Stimulated activated CD8-positive, alpha-beta memory T cell treated with anti-CD3 and anti-CD28 coated beads, Interleukin-7, amount 100 ng/mL, for 1 hour (primary cell): ENCODE measurements at places on chromosomes 3 and 15.

GRCh38 chr3:177894081-177894728 is 642.0 kb upstream of the KCNMB2 start:
- no peak for DNase-seq

DNA sequence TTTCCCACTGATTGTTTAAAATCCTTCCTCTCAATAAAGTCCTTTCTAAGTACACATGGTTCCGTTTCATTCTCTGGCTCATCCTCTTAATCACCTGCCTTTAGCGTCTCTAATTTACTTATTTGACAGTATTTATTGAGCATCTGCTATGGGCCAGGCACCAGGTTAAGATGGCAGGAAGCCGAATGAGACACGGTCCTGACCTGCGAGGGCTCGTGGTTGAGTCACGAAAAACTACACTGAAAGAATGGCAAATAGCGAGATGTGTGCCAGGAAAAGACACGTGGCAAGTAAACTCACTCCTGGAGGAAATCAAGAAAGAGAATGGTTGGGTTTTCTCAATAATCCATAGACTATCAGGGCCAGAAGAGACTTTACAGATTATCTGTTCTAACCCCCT is 60.9 kb downstream of the HES1 start:
- DNase-seq = no peak

DNA sequence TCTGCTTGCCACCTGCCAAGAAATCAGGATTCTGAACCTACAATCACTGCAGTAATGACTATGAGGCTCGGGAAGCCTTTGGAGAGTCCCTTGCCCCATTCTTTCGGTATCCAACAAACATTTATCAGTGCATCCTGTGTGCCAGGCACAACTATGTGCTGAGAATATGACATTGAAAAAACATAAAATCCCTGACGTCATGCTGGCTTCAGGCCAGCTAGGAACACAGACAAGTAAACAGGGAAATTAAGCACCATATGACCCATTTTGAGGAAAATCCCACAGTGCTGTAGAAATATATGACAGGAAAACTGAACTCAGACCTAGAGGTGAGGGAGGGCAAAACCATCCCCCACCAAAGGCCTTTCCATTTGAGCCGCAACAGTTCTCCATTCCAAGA is 34.1 kb upstream of the DET1 start:
- no peak for DNase-seq

DNA sequence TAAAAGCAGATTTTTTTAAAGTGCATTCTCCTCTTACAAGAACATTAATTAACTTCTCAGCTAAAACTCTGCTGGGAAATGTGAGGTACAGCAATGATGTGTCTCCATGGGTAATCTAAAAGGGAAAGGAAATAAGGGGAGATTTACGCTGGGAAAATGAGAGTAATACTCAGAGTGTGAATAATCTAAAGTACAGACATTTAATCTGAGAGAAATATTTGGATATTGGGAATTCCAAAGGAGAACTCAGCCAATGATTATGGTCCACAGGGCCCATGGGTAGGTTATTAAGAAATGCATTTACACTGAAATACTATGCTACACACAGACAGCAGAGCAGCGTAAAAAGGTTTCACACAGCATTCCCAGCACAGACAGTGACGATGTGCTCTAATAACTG is 229.9 kb downstream of the MAGI1 start:
- no peak for DNase-seq

DNA sequence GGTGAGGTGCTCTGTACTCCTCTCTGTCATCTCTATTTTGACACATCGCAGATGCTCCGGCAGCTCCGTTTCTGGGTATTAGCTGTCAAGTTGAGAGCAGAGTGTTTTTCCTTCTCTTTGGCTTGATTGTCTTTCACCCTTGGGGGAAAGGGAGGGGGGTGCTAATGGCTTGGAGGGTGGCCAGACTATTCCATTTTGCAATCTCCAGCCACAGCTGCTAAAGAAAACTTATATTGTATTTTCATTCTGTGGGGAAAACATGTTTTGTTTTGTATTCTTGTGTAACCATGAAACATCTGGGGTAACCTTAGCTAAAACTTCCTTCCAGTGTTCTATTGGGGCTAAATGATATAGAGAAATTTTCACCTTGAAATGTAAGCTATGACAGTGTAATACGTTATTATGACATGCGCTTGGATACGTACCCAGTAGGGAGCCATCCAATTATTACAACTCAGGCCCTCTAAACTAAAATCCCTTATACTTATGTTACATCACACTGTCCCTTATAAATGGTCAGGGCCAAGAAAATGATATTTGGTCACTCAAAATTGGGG is 14.0 kb upstream of the LARP6 start:
- no peak for DNase-seq

DNA sequence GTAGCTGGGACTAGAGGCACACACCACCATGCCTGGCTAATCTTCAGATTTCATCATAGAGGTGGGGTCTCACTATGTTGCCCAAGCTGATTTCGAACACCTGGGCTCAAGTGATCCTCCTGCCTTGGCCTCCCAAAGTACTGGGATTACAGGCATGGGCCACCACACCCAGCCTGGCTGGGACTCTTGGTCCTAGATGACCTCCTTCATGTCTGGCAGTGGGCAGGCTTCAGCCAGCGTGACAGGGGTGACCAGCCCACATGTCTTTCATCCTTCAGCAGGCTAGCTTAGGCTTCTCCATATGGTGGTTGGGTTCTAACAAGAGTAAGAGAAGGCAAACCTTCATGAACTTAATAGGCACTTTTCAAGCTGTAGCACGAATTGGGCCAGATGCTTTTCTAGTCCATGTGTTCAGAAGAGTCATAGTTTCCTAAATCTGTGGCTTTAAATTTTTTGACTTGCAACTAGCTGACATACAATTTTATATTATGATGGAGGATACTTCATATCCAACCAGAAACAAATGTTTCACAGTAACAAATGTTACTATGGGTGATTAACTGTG is 7.6 kb downstream of the GPD1L start:
- DNase-seq = no peak

DNA sequence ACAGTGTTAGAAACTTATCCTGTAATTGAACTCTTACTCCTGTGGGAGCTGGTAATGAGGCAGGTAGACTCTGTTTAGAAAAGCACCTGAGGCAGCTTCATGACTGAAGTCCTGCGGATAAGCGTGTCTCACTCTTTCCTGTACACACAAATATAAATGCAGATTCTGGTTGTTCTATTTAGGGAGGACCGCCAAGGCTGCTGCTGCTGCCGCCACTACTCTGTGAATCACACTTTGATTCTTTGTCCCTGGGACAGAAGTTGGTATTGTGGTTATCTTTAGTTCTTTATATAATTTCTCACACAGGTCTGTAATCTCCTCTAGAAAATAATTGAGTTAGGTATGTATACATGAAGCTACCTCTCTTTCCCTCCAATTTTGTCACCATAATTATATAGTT is 3.6 kb downstream of the LSAMP start:
- DNase-seq = no peak

DNA sequence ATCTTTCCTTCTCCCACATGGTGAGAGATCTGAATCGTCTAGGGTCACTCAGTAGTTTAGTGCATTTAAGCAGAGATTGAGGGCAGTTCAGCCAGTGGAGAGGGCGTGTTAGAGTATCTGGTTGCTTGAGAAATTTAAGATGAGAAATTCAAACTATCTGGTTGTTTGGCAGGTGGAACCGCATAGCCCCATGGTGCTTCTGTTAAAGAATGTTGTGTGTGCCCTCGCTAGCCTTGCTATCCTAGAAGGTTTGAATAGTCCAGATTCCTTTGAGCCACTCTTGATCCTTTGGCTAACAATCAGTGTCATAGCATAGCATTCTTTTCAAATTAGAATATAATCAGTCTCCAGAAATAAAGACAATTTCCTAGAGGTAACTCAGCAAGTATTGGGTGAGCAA is 32.1 kb downstream of the ABHD17C start:
- DNase-seq = no peak

GRCh38 chr3:51198477-51198876 is 186.6 kb upstream of the MANF start:
- no peak for DNase-seq

- DNase-seq = no peak
Measured at GRCh38 chr15:74038707-74039655, 43.4 kb downstream of the GOLGA6A start.

GRCh38 chr3:133443649-133444422 is 44.0 kb downstream of the BFSP2 start:
- DNase-seq = no peak

DNA sequence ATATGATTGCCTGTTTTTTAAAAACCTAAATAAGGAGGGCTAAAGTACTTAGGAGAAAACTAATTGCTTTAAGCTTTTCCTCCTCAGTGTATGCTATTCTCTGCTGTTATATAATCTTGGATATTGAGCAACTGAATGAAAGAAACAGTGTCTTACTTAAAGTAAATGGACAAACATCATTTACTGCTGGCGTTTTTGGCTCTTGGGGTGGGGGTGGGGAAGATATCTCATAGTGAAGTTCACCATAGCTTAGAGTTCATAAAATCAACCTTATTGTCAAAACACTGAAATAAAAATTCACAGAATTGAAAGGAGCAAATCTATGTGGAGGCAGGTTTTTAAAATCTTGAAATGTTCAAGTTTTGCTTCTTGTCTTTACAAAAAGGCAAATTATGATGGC is 256.4 kb upstream of the SOX2 start:
- DNase-seq = no peak

GRCh38 chr15:85003593-85004312 is 22.1 kb downstream of the PDE8A start:
- no peak for DNase-seq

GRCh38 chr15:42084465-42085235 is 9.7 kb downstream of the PLA2G4D start:
- DNase-seq = no peak

GRCh38 chr3:62529230-62529629 is 155.9 kb upstream of the FEZF2 start:
- no peak for DNase-seq

DNA sequence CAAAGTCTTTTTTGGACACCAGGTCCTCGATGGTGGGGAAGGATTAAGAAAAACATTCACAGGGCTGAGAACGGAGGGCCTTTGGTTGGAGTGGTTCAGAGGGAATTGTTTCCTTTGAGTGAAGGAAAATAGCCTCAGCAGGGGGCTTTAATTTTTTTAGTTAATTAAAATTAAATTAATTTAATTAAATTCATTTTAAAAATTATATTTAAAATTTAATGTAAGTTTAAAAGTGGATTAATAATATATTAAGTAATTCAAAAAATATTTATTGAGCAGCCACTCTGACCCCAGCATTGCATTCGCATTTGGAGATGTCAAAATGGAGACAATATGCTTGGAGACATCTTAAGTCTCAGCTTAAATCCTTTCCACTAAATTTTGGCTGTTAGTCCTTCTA is 136.7 kb downstream of the KCNH8 start:
- no peak for DNase-seq

GRCh38 chr15:52143873-52144272 is 31.3 kb upstream of the BCL2L10 start:
- no peak for DNase-seq

DNA sequence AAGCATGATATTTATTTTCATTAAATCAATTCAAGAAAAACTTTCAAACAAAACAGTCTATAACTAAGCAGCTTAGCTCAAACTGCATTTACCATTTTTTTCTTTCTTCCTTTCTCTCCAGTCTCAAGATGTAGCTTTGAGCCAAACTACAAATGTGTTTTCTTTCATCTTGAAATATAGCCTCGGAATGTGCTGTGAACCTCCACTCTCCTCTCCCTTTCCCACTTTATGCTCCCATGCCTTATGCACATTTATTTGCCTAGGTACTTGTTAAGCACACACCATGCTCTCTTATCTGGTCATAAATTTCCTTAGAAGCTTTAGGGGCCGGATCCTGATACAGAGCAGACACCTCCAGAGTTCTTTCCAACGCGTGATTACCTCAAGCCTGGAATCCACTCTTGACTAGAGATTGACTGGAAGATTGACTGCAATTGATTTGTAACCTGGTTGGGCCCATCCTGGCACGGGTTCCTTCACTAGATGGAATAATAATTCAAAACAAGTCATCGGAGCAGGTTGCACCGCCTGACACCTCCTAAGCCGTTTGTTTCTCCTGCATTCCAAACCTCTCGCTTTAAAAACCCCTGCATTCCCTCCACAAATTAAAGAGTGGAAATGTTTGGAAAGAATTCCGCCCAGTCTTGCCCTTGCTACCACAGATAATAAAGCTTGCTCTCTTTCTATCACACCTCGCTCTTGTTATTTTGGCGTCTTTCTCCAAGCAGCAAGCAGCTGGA is 344.7 kb downstream of the CHL1 start:
- no peak for DNase-seq

- peak; percentile 0 for DNase-seq
Measured at GRCh38 chr3:43691120-43691995, 620 bp downstream of the ABHD5 start.

GRCh38 chr3:187000711-187001151 is 70.4 kb downstream of the ST6GAL1 start:
- no peak for DNase-seq

- DNase-seq = no peak
Measured at GRCh38 chr15:62432702-62433398, 267.8 kb upstream of the C2CD4B start.

DNA sequence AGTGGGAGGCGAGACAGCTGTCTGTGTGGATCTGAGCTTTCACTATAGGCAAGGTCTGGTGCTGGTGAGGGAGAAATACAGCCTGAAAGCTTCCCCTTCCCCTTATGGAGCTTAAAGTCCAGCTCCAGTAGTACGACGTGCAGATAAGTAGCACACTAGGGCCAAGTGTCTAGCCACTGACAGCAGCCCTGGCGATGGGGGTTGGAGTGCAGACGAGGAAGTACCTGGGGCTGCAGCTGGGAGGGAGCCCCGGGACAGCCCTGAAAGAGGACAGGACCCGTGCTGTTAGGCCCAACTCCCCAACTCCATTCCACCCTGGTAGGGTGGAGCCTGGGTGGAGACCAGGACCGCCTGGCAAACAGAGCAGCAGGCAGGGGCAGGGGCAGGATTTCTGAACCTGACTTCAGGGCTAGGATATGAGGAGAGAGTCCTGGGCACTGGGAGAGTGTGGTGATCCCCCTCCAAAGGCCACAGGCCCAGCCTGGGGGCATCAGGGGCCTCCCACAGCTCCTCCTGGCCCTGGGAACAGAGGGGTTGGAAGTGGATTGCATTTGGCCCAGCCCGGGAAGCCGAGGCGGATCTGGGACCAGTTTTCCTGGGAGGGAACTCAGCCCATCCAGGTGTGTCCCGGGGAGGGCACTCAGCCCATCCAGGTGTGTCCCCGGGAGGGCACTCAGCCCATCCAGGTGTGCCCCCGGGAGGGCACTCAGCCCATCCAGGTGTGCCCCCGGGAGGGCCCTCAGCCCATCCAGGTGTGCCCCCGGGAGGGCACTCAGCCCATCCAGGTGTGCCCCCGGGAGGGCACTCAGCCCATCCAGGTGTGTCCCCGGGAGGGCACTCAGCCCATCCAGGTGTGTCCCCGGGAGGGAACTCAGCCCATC is 42.8 kb downstream of the BDH1 start:
- no peak for DNase-seq

DNA sequence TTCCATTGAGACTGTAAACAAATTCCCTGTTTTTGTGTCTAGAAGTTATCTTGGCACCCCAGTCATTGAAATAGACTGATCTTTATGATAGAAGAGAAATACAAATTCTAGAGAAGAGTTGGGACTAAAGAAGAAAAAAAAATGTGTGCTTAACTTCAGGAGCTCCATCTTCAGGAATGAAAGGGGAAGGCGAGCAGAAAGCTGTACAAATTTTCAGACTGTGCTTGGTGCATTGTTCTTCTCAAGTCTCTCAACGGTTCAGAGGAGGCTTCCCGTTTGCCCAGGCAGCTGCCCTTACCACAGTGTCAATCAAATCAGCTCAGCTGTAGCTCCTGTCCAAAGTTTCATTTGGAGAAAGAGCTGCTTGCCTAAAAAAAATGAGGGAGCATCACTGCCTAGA is 41.7 kb downstream of the OXSM start:
- no peak for DNase-seq

GRCh38 chr15:83225449-83225848 is 17.8 kb upstream of the HDGFL3 start:
- DNase-seq = no peak

- DNase-seq = no peak
Measured at GRCh38 chr15:57726411-57726810, 19.9 kb downstream of the POLR2M start.
